ENCODE measurements at places on chromosomes 7 and 10.

- H3K4me3 ChIP-seq, result no peak overlapping the region
- DNase-seq, result no peak
- no peaks in the 10 kb centered on the region for H3K4me1 ChIP-seq
- H3K27me3 ChIP-seq, result no peaks in the 10 kb centered on the region
- H3K36me3 ChIP-seq, result no peaks in the 10 kb centered on the region
Observed at GRCh38 chr7:70638158-70639107, 493.5 kb upstream of the GALNT17 start.

DNA sequence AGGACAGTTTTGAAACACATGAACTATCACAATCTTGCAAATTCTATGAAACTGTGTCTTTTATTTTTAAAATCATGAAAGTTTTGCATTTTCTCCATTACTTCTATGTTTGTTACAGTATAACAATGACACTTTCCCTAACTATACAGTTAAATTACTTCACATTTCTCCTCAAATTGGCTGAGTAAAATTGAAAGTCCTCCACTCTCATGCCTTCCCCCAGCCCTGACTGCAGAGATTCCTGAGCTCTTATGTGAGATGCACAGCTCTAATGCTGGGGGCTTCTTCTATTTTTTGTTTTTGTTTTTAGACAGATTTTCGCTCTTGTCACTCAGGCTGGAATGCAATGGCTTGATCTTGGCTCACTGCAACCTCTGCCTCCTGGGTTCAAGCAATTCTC, 22.7 kb upstream of the MAP3K8 start:
- H3K27me3 ChIP-seq, result no peaks in the 10 kb centered on the region
- H3K4me1 ChIP-seq, result no peaks in the 10 kb centered on the region
- no peak overlapping the region for H3K27ac ChIP-seq
- no peak overlapping the region for H3K4me3 ChIP-seq

DNA sequence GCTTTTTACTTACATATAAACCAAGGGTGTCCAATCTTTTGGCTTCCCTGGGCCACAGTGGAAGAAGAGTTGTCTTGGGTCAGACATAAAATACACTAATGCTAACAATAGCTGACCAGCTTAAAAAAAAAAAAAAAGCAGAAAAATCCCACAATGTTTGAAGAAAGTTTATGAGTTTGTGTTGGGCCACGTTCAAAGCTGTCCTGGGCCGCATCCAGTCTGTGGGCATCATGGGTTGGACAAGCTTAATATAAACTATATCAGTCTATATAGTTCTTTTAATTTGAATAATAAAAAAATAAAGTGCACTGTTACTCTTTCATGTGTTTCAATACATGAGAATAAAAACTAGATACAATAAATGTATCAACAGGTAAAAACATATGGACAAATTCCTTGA, 179.9 kb downstream of the DNAJC1 start:
- no peak for DNase-seq
- H3K4me3 ChIP-seq, result no peak overlapping the region
- H3K27me3 ChIP-seq, result no peaks in the 10 kb centered on the region
- no peak overlapping the region for H3K27ac ChIP-seq
- no peaks in the 10 kb centered on the region for H3K4me1 ChIP-seq

DNA sequence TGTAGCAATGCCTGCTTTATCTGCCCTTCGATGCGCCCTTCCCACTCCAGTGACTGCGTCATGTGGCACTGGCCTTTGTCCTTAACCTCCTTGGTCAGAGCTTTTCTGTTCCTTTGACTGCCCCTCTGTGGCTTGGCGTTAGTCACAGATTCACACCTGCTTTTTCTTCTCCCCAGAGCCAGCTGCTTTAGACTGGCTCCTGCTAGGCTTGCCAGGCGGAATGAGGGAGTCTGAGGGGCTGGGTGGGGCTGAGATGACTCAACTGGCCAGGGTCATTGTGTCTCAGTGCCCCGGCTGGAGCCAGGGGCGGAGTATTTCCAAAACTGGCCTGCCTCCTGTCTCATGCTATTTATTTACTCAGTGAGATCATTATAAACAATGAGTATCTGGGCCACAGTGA, 194.1 kb downstream of the EMX2 start:
- no peak overlapping the region for H3K27ac ChIP-seq
- no peaks in the 10 kb centered on the region for H3K36me3 ChIP-seq
- no peaks in the 10 kb centered on the region for H3K4me1 ChIP-seq
- peaks cover 37% of the 10 kb centered on the region for H3K27me3 ChIP-seq
- no peak overlapping the region for H3K4me3 ChIP-seq

DNA sequence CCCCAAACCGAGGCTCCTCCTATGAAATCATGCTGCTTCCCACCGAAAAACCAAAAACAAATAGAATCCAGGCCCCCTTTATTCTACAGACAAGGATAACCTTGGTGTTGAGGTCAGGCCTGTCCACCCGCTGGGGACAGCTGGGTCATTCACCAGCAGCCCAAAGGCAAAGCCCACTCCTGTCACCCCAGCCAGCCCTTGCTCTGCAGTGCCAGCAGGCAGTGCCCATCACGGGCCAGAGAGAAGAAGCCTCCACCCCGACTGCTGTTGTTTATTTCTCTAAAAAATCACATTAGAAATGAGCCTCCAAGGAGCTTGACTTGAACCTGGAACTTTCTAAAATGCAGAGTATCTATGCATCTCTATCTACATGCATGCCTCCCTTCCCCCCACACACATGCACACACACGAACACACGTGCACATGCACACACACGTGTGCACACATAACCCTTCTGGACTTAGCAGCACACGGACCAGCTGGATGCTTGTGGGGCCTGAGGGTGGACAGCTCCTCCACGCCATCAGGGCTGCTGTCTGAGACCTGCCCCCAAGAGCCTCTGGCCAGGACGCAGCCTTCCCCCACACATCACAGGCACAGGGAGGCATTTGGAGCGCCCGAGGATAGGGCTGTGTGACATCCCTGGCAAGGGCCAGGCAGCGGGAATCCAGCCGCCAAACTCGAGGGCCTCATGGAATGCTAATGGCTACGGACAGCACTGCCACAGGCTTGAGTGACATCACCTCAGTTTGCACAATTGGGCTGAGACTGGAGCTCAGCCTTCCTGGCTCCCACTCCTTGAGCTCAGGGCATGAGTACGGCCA, 22.8 kb downstream of the PRKAG2 start:
- no peak for DNase-seq
- H3K36me3 ChIP-seq, result no peaks in the 10 kb centered on the region
- no peak overlapping the region for H3K4me3 ChIP-seq
- no peaks in the 10 kb centered on the region for H3K27me3 ChIP-seq
- H3K27ac ChIP-seq, result no peak overlapping the region

GRCh38 chr7:88111140-88111743, 108.6 kb downstream of the SRI start:
- no peak for DNase-seq
- H3K27me3 ChIP-seq, result no peaks in the 10 kb centered on the region
- no peaks in the 10 kb centered on the region for H3K4me1 ChIP-seq

DNA sequence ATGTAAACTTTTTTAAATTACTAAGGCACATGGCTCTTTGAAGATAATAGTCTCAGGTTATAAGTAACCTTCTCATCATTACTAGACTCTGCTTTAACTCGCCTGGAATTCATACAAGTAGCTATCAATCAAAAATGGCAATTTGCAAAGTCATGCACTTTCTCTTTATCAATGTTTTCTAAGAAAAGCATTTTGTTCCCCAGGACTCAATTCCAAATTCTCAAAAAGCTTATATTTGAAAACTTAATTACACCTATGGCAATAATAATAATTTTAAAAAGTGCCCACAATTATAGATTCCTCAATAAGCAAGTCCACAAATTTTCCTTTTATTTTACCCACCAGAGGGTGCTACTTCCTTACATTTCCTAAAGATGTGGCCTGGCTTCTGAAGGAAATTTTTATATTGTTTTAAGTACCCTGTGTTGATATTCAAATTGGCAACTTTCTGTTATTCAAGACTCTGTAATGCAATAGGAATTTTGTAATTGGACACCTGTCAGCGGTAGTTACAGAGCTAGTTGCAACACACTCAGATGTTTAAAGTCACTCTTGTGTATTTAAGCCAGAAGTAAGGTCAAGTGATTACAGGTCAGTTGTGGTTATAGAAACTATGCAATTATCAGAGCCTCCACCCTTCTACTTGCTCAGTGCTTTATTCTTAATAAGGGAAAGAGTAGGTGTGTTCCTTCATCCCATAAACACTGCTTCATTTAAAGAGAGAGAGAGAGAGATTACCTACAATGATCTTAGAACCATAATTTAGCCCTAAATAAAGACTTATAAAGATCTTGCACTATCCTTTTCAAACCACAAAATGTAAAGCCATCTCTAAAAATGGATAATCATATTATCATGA, 47.1 kb upstream of the HYAL4 start:
- no peak for DNase-seq
- H3K27ac ChIP-seq, result peak overlapping the region; percentile 41
- no peak overlapping the region for H3K4me3 ChIP-seq
- peaks cover 12% of the 10 kb centered on the region for H3K4me1 ChIP-seq

GRCh38 chr7:7569081-7569527, 2.4 kb downstream of the MIOS start:
- DNase-seq, result no peak
- no peaks in the 10 kb centered on the region for H3K27me3 ChIP-seq
- H3K4me1 ChIP-seq, result peaks cover 13% of the 10 kb centered on the region
- no peak overlapping the region for H3K4me3 ChIP-seq
- peaks cover 12% of the 10 kb centered on the region for H3K36me3 ChIP-seq

- no peak overlapping the region for H3K4me3 ChIP-seq
- no peaks in the 10 kb centered on the region for H3K27me3 ChIP-seq
Observed at GRCh38 chr10:61529208-61529607, 76.0 kb upstream of the TMEM26 start.

DNA sequence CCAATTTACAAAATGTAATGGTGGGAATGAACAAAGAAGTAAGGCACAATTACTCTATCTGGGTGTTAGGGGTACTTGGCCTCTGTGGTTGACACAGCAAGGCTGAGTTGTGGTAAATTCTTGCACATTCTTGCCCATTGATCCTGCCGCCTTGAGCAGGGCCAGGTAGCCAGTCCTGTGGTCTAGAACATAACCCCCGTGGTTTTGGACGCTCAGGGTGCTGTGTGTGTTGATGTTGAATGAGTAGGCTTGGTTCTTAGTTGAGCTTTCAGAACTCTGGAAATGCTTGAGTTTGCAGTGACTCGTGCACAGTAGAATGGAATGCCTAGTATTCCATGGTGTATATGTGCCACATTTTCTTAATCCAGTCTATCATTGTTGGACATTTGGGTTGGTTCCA, 42.3 kb upstream of the CDHR3 start:
- no peak overlapping the region for H3K27ac ChIP-seq
- H3K4me3 ChIP-seq, result no peak overlapping the region
- no peaks in the 10 kb centered on the region for H3K36me3 ChIP-seq
- H3K27me3 ChIP-seq, result no peaks in the 10 kb centered on the region
- H3K4me1 ChIP-seq, result no peaks in the 10 kb centered on the region

DNA sequence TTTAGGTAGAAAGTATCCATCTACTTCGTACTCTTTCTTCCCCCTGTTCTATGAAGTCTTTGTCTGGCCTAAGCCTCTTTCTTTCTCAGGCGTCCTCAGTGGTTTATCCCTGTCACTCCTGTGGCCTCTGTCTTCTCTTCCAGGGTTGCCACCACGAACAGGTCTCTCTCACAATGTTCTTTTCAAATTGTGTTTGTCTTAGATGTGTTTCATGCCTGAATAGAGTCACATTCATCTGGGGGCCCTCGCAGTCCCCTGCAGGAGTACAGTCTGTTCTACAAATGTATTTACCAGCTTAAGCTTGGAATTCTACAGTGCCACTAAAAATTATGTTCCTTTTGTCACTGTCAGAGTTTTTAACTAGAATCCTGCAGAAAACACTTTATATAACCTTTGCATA, 680.4 kb upstream of the FOXK1 start:
- no peaks in the 10 kb centered on the region for H3K4me1 ChIP-seq
- H3K27me3 ChIP-seq, result no peaks in the 10 kb centered on the region
- no peaks in the 10 kb centered on the region for H3K36me3 ChIP-seq
- H3K27ac ChIP-seq, result no peak overlapping the region

DNA sequence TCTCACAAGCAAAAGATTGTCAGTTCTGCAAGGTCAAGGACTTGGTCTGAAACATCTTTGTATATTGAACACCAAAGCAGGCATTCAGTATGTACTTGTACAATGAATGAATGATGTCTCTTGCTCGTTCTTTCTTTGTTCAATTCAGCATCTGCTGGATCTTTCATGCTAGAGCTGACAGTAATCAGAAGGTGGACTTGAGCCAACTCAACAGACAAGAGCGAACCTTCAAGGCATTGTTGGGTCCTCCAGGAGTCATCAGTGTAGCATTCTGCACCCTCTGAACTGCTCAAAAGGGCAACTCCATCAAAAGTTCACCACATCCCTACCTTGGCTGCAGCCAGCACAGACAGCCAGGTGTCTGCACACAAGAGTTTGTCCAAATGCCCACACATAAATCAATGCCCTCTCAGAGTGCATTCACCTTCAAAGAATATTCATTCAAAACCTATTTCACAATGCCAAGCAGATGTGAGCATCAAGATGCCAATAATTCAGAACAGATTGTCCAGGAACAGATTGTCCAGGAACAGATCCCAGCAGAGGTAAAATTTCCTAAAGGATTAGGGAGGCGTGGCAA, 386.7 kb downstream of the CALN1 start:
- H3K27ac ChIP-seq, result no peak overlapping the region
- no peaks in the 10 kb centered on the region for H3K27me3 ChIP-seq
- no peak for DNase-seq
- H3K4me1 ChIP-seq, result no peaks in the 10 kb centered on the region
- no peak overlapping the region for H3K4me3 ChIP-seq

DNA sequence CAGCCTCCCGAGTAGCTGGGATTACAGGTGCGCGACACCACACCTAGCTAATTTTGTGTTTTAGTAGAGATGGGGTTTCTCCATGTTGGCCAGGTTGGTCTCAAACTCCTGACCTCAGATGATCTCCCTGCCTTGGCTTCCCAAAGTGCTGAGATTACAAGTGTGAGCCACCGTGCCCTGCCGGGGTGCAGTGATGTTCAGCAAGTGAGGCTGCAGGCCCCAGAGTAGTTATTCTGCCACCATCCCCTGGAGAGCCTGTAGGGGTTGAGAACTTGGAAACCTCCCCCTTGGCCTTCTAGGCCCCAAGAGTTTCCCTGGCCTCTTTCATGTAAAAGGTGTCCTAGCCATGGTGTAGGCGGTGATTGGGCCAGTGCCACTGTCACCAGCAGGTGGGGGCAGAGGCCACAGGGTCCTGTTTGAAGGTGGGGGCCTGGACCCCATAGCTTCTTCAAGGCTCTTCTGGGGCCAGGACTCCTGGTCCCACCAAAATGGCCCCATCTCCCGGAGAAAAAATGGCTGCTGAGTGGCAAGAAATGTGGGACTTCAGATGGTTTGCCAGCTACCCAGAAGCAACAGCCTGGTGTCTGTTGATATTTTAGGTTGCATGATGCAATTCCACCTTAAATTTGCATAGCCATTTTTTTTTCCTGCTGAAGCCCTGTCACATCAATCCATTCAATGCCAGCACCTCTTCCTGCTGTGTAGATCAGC, 25.5 kb upstream of the INMT start:
- no peaks in the 10 kb centered on the region for H3K36me3 ChIP-seq
- no peak overlapping the region for H3K4me3 ChIP-seq
- H3K4me1 ChIP-seq, result no peaks in the 10 kb centered on the region
- no peak overlapping the region for H3K27ac ChIP-seq
- H3K27me3 ChIP-seq, result peaks cover 18% of the 10 kb centered on the region
- DNase-seq, result no peak

- no peak overlapping the region for H3K4me3 ChIP-seq
- DNase-seq, result no peak
- no peak overlapping the region for H3K27ac ChIP-seq
- peaks cover 7% of the 10 kb centered on the region for H3K4me1 ChIP-seq
Observed at GRCh38 chr10:101311185-101312066, 42.5 kb upstream of the BTRC start.

GRCh38 chr10:35420827-35421552, 84.7 kb downstream of the CCNY start:
- no peak for DNase-seq
- H3K27me3 ChIP-seq, result no peaks in the 10 kb centered on the region

Data from RWPE2 (cell line).